Caco-2 (cell line): ENCODE measurements at places on chromosomes 2 and 18.

DNA sequence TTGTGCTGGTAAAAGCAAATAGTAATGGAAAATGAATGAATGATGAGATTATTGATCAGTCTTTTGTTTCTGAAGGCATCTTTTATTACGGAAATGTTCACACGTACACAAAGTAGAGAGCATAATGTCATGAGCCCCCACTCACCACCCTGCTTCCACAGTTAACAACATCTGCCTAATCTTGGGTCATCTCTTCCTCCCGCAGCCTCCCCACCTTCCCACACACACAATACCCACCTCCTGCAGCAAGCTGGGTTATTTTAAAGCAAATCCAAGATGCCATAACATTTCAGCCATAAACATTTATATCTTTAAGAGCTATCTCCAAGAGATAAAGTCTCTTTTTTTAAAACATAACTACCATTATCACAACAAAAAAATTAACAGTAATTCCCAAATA lies 36.3 kb downstream of the CYP27C1 start:
- no peaks in the 10 kb centered on the region for H3K36me3 ChIP-seq
- H3K27ac ChIP-seq, result no peak overlapping the region

- peak overlapping the region; percentile 3 for H3K4me3 ChIP-seq
- no peaks in the 10 kb centered on the region for H3K27me3 ChIP-seq
- H3K27ac ChIP-seq, result peak overlapping the region; percentile 90
- no peaks in the 10 kb centered on the region for H3K36me3 ChIP-seq
- peak; percentile 85 for DNase-seq
Measured at GRCh38 chr2:28544922-28545589, 49.2 kb downstream of the PLB1 start.

DNA sequence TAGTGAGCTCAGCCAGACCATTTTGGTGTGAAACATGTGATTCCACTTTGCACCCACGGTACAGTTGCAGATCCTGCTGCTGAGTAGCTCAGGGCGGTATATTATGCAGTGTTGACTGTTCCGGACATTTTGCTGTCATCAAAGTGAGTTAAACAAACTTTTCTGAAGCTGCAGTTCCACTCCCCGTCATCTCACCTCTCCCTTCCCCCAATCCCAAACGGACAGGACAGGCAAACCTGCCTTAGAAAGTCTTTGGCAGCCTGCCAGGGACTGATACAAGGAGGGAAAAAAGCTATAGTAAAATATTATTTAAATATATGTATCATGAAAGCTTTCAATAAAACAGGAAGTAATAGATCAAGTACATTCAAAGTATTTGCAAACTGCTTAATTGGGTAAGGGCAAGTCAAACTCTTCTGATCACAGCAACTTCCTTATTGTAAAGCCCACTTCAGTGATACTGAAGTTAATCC lies 35.5 kb upstream of the SP5 start:
- no peaks in the 10 kb centered on the region for H3K36me3 ChIP-seq
- H3K4me1 ChIP-seq, result 0 out of 2 replicates have a peak, but pooled peaks cover 7% of the 10 kb centered on the region
- no peaks in the 10 kb centered on the region for H3K27me3 ChIP-seq
- H3K27ac ChIP-seq, result no peak overlapping the region
- peak overlapping the region; percentile 18 for H3K4me3 ChIP-seq

DNA sequence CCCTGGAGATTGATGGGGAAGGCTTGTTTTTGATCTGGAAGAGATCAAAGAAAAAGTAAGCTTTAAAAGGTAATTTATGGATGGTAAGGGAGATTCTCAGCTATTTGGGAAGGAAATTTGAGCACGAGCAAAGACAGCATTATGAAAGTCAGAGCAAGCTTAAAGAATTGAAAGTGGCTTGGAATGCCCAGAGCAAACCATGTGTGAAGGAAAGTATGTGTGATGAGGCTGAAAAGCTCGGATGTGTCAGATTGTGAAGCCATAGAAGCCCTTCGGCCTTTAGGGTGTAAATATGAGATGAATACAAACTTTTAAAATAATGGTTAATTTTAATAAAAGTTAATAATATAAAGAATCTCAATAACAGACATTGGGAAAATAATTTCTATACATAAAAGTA lies 377.4 kb upstream of the DSEL start:
- no peaks in the 10 kb centered on the region for H3K27me3 ChIP-seq
- no peaks in the 10 kb centered on the region for H3K4me1 ChIP-seq
- H3K27ac ChIP-seq, result no peak overlapping the region
- no peak overlapping the region for H3K4me3 ChIP-seq
- H3K36me3 ChIP-seq, result no peaks in the 10 kb centered on the region
- no peak for DNase-seq
